ENCODE measurements at places on chromosomes 3 and 15.

DNA sequence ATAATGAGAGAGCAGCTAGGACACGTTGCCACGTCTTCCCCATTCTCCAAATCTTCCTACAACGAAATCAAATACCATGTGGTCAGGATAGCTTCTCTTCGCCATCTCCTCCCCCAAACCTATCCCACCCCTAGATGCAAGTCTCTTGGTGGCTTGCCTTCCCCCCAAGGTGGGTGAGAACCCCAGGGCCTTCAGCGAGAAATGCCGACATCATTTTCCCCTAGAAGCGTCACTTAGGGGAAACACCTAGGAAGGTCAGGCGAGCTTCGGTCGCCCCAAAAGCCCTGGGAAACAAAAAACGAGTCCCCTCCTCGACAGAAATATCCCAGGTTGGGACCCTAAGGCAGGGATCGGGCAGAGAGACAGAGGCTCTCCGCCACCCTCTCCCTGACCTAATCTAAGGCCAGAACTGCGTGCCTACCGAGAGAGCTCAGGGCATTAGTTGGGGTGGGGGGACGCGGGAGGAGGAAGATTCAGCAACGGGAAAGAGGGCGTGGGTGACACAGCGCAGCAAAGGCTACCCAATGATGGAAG is 502 bp downstream of the DPH3 start:
- DNase-seq = no peak

- no peak for DNase-seq
These were observed 483.1 kb upstream of the EPHA6 start for GRCh38 chr3:96331341-96331740.

- DNase-seq = no peak
These were observed 5.2 kb downstream of the SNRK start for GRCh38 chr3:43291546-43291945.

- no peak for DNase-seq
These were observed 654.1 kb upstream of the LMCD1 start for GRCh38 chr3:7847521-7847920.

DNA sequence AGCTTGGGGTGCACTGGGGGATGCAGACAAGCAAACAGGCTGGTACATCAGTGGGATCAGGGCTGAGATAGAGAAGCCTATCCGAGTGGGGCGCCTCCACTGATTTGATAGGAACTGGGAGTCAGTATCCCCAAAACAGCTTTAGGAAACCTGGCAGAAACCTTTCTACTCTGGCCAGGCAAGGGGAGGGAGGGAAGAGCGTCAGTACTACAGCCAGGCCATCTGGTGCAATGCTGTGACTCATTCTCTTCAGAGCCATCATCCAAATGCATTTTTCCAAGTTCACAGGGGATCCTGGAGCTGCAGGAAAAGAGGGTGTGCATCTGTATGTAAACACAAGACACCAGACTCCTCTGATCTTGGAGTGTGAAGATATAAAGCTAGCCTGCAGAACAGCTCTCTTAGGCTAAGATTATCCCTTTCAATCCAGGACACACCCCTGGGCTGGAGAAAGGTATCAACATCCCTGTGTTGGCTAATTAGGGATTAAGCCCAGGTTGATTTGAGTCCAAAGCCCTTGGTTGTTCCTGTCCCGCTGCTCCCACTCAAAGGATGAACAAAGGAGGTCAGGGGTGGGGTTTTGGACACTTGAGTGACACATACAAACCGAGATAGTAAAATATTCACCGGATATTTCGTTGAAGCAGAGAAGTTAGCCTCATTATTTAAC is 9.3 kb downstream of the GALNT15 start:
- DNase-seq = no peak

DNA sequence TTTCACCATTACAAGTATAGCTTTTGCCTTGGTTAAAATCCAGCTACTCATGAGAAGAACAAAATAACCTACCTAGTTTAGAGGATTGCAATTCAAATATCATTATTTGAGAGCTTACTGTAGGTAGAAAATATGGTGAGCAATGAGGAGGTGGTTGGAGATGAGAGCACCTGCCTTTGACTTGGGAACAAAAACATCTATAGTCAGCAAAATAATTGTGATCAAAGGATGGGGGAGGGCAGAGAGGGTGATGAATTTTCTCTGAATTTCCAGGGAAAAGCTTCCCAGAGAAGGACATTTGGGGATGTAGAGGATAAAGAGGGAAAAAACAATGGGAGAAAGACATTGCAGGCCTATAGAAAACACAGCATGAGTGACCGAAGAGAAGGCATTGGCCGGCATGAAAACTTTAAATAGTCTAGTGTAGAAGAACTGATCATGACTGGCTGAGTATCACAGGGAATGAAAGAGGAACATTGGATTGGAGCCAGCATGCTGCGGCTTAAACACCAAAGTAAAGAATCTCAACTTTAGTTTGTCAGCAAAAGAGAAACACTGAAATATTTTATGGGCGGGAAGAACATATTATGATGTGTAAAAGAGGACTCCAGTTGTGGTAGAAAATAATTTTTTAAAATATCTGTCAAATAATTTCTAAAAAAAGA is 581.3 kb downstream of the UNC13C start:
- DNase-seq = no peak

GRCh38 chr3:36911990-36912804 is 32.7 kb downstream of the TRANK1 start:
- no peak for DNase-seq

GRCh38 chr15:60704129-60704528 is 225.2 kb upstream of the ICE2 start:
- DNase-seq = no peak

GRCh38 chr15:90004671-90005070 is 3.5 kb downstream of the ZNF710 start:
- DNase-seq = no peak

DNA sequence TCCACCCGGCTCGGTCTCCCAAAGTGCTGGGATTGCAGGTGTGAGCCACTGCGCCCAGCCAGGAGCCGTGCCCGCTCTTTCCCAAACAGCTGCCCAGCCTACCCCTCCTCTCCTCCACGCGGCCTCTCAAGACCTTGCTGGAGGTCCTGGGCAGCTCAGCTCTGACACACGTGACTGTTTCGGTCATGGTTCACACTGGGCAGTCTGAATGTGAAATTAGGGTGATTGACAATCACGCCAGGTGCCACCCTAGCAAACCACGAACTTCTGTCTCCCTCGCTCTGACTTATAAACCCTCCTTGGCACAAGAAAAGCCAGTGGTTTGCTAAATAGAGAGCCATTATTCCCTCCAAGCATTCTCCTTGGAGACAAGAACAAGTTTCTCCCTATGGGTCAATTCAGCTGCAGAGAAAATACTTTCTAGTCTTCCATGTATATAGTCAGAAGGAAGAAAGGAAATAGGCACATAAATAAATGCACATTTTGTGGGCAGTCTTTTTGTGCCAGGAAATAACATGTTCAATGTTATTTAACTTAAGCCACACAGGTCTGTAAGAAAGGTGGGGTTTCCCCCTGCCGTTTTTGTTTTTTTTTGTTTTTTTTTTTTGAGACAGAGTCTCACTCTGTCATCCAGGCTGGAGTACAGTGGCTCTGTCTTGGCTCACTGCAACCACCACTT is 121.9 kb upstream of the MEF2A start:
- no peak for DNase-seq

- DNase-seq = no peak
These were observed 72.9 kb downstream of the CD200 start for GRCh38 chr3:112405845-112406244.

DNA sequence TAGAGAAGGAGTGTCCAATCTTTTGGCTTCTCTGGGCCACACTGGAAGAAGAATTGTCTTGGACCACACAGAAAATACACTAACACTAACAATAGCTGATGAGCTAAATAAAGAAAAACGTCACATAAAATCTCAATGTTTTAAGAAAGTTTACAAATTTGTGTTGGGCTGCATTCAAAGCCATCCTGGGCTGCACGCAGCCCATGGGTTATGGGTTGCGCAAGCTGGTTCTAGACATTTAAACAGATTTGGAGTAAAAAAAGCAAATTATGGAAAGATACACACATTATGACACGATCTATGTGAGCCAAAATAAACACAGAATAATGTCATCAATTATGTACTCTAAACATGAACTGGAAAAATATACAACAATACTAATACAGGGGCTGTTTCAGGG is 703.3 kb upstream of the LMCD1 start:
- DNase-seq = no peak

DNA sequence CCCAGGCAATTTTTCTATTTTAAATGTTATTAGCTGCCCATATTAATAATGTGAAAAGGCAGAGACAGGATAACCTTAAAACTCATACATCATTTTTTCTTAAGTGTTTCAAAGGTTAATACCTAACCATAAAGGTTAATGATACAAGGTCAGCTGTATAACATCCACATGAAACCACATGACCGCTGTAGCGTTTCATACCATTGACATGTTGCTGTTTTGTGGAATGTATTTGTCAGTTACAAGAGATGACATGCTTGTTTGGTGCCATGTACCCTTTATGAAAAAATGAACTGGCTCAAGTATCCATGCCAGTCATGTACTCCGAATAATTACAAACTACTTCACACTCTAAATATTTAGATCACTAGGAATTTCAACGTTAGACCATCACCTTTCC is 207.4 kb downstream of the FMN1 start:
- no peak for DNase-seq

GRCh38 chr3:31546725-31547124 is 14.0 kb downstream of the STT3B start:
- DNase-seq = no peak

GRCh38 chr15:65026756-65027155 is 2.7 kb downstream of the MTFMT start:
- no peak for DNase-seq

DNA sequence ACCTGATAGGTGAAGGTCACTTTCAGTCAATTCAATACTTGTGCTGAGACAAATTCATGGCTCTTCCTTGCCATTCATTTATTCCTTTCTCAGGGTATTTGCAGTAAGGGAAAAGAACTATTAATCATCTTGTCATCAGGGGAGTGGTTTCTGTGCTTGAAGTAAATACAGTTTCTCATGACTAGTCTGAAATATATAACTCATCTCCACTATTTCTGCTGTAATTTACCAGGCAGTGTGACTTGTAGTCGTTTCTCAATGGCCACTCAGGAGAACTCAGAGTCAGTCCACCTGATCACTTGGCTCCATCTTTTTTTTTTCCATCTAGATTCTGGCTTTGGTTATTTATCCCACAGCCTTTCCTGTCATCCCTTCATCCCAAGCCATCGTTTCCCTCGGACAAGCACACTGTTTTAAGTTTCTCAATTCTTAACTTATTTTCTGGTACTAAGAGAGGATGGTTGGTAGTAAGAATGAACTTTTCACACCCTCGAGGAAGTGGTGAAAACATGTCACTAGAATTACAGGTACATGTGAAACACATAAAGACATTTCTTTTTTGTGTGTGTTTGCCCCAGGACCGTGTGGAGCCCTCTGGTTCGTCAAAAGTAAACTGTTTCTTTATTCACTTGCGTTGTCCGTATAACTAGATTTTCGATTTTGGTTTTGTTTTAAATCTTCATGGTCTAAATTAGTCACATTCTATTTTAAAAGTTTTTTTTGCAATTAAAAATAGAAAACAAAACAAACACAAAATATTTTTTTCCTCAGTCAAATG is 620.2 kb downstream of the ZBBX start:
- DNase-seq = no peak

DNA sequence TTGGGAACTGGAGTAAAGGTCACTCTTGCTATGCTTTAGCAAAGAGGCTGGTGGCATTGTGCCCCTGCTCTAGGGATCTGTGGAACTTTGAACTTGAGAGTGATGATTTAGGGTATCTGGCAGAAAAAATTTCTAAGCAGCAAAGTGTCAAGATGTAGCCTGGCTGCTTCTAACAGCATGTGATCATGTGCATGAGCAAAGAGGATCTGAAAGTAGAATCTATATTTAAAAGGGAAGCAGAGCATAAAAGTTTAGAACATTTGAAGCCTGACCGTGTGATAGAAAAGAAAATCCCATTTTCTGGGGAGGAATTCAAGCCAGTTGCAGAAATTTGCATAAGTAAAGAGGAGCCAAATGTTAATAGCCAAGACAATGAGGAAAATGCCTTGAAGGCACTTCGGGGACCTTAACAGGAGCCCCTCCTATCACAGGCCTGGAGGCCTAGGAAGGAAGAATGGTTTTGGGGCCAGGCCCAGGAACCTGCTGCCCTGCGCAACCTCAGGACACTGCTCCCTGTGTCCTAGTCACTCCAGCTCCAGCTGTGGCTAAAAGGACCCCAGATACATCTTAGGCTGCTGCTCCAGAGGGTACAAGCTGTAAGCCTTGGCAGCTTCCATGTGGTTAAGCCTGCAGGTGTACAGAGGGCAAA is 212.2 kb upstream of the LINGO1 start:
- no peak for DNase-seq

GRCh38 chr3:90068783-90069182 is 961.4 kb downstream of the EPHA3 start:
- DNase-seq = no peak

GRCh38 chr3:127706785-127707351 is 34.1 kb downstream of the ABTB1 start:
- no peak for DNase-seq

GRCh38 chr15:76903251-76903681 is 1.9 kb downstream of the SCAPER start:
- no peak for DNase-seq

DNA sequence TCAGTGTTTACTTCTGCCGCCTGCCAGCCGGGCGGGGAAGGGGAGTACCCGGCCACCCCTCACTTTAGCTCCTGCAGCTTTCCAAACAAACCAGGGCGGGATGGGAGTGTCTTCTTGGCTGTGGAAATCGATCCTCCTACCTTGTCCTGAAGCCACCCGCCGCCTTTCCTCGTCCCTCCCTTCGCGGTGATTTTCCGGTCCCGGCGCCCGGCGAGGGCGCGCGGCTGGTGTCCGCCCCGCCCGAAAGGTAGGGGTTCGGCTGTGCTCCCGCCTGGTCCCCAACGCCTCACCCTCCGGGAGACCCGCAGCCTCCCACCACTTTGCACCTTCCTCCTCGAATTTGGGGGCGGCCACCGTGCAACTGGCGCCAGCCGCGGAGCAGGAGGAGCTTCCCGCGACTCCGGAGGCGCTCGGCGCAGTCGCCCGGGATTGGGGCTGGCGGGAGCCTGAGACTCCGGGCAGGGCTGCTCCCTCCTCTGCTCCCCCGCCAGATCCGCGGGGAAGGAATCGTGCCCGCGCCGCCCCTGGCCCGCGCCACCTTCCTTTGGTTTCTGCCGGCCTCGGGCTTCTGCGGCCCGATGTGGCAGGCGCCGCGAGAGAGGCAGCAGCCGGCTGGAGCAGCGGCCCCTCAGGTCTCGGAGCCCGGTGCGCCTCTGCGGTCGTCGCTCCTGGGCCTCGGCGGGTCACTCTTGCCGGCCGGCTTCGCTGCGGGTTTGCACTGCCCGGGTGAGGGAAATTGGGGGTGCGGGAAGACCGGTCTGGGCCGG is 30.7 kb upstream of the ST3GAL6 start:
- no peak for DNase-seq

GRCh38 chr3:109363634-109364033 is 26.3 kb upstream of the DPPA4 start:
- no peak for DNase-seq

GRCh38 chr3:129460572-129460971 is 20.5 kb downstream of the IFT122 start:
- no peak for DNase-seq

DNA sequence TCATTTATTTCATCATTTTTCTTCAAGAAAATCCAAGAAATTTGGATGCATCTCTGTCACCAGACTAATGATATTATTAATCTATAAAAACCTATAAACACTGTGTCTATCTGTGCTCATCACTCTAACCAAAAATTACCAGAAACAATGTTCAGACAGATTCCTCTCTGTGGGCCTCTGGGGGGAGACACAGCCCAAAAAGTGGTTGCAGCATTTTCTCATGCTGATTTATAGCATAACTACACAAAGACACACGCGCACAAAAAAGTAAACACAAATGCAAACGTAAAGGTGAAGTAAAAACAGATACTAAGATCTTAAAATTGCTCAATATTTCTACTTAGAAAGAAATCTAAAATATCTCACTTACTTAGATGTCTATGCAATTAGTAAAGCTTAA is 976.0 kb downstream of the GBE1 start:
- no peak for DNase-seq

All from stimulated activated CD4-positive, alpha-beta T cell treated with anti-CD3 and anti-CD28 coated beads, TNF-alpha, amount 100 ng/mL, for 4 hours (primary cell).